ENCODE measurements at places on chromosomes 3 and 15.

DNA sequence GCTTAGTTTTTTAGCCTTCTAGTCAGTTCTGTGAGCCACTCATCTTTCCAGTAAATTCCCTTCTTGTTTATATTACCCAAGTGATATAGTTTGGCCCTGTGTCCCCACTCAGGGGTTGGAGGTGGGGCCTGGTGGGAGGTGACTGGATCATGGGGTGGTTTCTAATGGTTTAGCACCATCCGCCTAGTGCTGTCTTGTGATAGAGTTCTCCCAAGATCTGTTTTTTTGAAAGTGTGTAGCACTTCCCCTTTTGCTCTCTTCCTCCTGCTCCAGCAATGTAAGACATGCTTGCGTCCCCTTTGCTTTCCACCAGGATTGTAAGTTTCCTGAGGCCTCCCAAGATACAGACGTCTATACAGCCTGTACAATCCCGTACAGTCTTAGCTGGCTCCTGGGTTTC is 53.7 kb upstream of the INO80 start:
- no peak for DNase-seq

DNA sequence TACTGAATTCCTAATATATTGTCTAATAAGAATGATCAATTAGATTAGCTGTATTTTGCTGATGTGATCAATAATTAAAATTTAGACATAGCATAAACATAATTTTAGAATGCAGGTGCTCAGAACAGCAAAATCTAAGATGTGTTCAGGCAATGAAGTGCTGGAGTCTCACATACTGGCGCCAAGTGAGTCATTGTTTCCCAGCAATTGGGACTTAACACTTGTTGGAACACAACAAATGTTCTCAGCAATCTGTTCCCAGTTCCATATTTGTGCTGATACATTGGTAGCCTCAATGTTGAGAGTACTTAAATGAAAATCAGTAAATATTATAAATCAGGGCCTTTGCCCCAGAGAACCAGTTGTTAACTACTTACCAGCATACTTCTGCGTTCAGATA is 619.0 kb downstream of the ROBO1 start:
- no peak for DNase-seq

GRCh38 chr15:81155375-81156218 is 21.5 kb downstream of the CFAP161 start:
- no peak for DNase-seq

DNA sequence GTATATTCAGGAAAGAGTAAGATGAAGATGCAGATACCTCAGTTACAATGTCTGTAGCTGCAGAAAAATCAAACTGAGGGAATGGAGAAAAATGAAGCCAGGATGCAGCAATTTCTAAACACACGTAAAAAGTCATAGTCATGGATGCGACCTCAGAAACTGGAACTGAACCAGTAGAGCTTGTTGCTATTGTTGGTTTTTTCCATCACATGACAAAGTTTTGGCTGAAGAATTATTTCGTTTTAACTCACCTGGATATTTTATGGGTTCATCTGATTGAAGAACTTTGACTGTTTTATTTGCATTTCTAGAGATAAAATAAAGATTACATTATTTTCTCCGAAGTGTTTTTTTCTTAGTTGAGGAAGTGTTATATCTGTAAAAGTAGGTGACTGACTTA is 591.2 kb downstream of the ZBBX start:
- DNase-seq = no peak

- DNase-seq = peak; percentile 17
These were observed 1.4 kb downstream of the IGF1R start for GRCh38 chr15:98649472-98650416.

- no peak for DNase-seq
These were observed 36.3 kb downstream of the UBE2E2 start for GRCh38 chr3:23239211-23240068.

- no peak for DNase-seq
These were observed 8.5 kb downstream of the SNRPA1 start for GRCh38 chr15:101286471-101287114.

DNA sequence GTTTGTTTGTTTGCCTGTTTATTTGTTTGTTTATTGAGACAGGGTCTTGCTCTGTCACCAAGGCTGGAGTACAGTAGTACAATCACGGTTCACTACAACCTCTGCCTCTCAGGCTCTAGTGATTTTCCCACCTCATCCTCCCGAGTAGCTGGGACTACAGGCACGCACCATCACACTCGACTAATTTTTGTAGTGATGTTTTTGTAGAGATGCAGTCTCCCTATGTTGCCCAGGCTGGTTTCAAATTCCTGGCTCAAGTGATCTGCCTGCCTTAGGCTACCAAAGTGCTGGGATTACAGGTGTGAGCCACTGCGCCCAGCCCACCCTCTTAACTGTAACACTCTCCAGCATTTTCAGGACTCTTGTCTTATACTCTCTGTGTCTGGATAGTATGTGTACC is 26.7 kb downstream of the PLD1 start:
- no peak for DNase-seq

DNA sequence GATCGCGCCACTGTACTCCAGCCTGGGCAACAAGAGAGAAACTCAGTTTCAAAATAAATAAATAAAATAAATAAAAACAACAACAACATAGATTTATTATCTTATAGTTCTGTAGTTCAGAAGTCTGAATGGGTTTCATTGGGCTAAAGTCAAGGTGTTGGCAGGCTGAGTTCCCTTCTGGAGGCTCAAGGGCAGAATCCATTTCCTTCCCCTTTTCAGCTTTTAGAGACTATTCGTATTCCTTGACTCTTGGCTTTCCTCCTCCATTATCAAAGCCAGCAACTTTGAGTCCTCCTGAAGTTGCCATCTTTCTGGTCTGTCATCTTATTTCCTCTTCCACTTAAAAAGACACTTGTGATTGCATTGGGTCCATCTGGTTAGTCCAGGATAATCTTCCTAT is 12.1 kb downstream of the BLM start:
- DNase-seq = no peak

DNA sequence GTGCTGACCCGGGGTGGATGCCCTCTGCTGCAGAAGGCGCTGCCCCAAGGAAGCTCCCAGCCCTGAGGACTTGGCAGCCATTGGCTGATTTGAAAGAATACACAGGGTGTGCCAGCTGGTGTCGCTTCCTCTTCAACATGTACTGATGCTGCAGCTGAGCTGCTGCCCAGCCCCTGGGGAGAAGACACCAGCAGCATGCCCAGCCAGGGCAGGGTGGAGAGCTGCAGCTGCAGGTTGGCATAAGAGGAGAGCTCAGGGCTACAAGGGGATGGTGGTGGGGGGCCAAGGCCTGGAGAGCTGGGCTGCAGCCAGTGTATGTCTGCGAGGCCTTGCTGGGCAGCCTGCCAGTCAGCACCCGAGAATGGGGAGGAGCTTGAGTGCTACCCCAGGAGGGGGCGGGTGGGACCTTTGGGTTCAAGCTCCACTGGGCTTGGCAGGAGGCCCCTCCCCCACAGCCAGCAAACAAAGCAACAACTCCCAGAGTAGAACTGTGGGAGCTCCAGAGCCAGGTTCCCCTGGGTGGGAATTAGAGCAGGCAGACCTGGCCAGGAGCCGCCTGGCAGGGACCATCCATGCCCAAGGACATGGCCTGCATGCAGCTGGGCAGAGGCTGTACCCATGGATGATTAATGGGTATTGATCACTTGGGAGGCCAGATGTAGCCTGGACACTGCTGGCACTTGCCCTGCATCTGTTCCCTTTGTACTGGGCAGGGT is 9.2 kb upstream of the SEMA4B start:
- DNase-seq = no peak

DNA sequence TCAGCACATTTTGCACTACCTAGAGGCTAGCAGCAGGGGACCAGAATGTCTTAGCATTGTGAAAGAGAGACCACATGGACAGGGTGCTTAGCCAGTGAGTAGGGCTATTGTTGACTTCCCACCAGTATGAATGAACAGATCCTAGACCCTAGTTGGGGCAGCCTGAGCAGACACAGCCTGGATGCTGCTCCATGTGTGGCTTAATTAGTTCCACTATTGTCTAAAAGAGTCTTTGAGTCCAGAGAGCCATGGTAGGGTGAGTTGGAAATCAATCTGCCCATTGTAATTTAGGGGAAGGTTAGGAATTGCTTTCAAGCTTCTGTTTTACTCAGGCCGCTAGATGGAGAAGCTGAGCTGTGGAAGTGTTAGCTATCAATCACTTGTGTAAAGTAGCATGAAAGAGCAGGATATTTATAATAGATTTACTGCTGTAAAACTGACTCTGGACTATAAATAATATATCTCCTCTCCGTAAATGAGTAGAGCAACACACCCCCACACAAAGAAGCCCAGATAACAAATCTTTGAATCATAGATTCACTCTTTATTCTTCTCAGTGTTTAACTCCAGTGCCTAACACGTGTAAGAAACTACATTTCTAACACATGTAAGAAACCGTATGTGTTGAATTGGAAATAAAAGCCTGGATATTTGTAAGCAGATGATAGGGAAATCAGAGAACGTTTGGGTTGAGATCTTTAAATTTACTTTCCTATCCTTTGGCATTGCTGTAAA is 4.1 kb upstream of the GCSAM start:
- no peak for DNase-seq

DNA sequence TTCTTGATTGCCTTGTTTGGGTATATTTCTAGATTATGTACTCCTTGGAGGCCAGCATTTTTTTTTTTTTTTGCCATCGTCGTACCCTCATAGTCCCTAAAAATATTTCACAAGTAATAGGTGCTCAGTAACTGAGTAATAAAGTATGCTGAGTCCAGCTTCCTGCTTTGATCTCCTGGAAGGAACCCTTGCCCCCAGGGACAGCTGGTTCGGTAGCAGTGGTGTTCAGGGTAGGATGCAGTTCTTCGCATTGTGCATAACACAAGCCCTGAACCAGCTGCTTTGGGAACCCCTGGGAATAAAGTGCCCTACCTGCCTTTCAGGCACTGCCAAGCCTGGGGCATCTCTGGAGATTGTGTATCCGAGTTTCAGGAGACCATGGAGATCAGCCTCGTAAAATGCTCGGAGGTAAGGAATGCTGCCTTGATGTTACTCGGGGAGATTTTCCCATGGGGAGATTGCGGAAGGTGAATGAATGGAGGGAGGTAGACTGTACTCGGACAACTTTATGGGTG is 7.6 kb downstream of the MYZAP start:
- DNase-seq = no peak

GRCh38 chr3:98821063-98821462 is 57.9 kb downstream of the ST3GAL6 start:
- no peak for DNase-seq

- no peak for DNase-seq
These were observed 54.1 kb downstream of the RPL22L1 start for GRCh38 chr3:170815936-170816335.

- no peak for DNase-seq
These were observed 95.2 kb downstream of the CLDN1 start for GRCh38 chr3:190227064-190227463.

- no peak for DNase-seq
These were observed 4.2 kb downstream of the TEX264 start for GRCh38 chr3:51675201-51675611.

- DNase-seq = no peak
These were observed 63.5 kb downstream of the FSIP1 start for GRCh38 chr15:39719109-39719508.

- no peak for DNase-seq
These were observed 449.3 kb downstream of the TAFA4 start for GRCh38 chr3:68483041-68483440.

DNA sequence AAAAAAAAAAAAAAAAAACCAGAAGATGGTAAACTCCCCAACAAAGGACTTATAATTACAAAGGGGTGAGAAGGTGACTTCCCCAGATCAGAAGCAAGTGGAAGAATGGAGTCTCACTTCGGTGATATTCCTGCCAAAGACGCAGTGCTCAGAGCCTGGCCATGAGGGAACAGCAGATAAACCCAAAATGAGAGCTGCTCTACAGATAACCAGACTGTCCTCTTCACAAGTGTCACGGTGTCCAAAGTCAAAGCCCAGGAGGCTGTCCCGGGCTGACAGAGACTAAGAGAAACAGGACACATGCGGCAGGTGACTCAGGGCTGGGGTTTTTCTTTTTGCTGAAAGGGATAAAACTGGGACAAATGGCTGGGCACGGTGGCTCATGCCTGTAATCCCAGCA is 48.8 kb downstream of the HMCES start:
- no peak for DNase-seq

DNA sequence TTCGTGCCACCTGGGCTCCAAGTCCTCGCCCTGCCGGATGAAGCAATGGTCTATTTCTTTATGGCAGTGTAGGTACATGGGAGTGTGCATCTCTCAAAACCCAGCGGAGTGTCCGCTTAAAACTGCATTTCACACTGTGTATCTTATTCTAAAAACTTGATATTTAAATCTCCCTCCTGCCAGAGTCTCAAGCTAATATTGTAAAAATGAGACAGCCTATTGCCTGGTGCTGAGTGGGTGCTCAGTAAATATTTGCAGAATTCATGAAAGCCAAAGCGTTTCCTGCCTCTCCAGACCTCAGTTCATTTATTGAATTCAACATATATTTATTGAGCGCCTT is 330 bp upstream of the TBC1D2B start:
- DNase-seq = no peak

DNA sequence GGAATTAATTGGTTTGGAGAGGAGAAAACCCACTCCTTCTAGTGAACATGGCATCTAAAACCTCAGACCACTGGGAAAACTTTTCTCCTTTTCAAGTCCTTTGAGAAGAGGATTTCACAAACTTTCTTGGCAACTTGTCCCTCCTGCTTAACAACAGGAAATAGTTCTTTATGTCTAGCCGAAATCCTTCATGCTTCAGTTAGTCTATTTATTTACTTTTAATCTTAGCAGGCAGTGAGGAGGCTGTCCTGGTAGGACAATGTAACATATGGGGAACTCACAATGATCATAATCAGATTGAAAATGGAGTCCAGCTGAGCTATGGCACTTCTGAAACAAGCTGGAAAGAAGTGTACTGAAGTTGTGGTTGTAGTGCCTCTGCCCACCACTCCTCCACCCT is 50.6 kb downstream of the KY start:
- no peak for DNase-seq

DNA sequence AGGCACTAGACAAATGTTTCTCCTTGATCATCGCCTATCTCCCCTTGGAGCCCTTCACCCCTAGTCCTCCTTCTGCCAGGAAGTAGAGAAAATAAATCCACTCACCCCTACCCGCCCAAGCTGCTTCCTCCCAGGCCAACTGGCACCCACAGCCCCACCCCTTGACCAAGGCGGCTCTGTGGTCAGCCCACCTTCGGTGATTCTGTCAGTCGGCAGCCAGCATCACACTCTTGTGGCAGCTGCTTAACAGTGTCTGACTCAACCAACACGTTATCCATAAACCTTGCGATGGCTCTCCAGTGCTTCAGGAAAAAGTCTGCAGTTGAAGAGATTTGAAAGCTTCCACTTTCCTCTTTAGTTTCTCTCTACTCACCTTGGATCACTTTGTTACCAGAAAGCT is 7.6 kb downstream of the SHF start:
- DNase-seq = peak; percentile 21

- peak; percentile 62 for DNase-seq
These were observed at the start of gene ELL3 for GRCh38 chr15:43776718-43777266. Gene ELL3, minus strand, starts transcription at chr15:43776966. Its CDS starts 65 bp downstream, at chr15:43776901.

DNA sequence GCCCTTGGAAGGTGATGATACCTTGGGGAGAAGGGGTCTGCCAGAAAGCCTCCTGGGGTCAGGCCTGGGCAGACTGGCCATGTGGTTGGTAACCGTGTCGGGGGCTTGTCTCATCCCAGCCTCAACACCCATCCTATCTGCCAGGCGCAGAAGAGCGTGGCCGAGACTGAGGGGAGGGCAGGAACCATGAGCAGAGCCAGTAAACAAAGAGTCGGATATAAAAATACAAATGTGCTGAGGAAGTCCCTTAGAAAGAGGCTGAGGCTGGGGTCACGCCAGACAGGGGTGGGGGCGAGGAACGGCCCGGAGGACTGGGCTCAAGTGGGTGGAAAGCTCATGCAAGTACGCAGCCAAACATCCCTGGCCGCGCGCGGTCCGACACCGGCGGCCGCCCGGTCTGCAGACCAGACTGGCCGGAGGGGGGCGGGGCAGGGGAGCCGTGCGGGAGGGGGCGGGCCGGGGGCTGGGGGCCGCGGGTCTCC is 1.9 kb downstream of the CAMK2N2 start:
- DNase-seq = no peak

All from effector memory CD8-positive, alpha-beta T cell (primary cell).